ENCODE measurements at places on chromosomes 6 and 20. TPM values are rescaled to one million over a fixed set of nuclear protein-coding genes. Genes with fewer than 3 reads are reported as not detected.
A peak's percentile ranks its signal among the peaks of the same experiment; 100 is the strongest.

- peak; percentile 90 for DNase-seq
These were observed 453 bp downstream of the KCNQ5 start for GRCh38 chr6:72622094-72622940.

The YWHAB gene
- 201 TPM for total RNA-seq

DNA sequence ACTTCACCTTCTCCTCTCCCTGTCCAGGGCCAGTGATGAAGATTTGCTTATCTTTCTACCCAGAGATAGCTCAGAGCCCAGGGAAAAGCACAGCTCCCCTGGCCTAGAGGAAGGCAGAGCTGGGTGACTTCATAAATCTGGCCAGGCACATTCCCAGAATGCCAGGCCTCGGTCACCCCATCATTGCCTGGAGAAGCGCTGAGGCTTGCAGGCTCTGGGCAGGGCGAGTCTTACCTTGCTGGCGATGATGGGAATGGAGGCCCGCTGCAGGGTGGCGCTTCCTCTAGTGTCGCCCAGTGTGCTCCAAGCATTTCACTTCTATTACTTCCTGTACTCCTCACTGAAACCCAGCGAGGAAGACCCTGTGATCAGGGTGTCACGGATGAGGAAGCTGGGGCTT, 60.1 kb downstream of the DAAM2 start:
- DNase-seq, result no peak

DNA sequence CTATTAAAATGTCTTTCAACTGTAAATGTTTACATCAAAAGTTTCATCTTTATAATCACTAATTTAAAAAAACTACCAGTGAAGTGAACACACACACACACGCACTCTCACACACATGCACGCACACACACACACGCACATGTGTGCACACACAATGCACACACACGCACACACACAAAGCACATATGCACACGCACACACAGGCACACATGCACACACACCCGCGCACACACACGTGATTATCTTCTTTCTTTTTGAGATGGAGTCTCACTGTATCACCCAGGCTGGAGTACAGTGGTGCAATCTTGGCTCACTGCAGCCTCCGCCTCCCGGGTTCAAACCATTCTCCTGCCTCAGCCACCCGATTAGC, 80.0 kb upstream of the FRMD1 start:
- DNase-seq, result peak; percentile 20

- DNase-seq, result no peak
These were observed 41.3 kb upstream of the NAA20 start for GRCh38 chr20:19975901-19976300.

The TBPL1 gene
- total RNA-seq, result 28.1 TPM

GRCh38 chr6:47859175-47859574, 77.3 kb downstream of the OPN5 start:
- DNase-seq, result no peak

DNA sequence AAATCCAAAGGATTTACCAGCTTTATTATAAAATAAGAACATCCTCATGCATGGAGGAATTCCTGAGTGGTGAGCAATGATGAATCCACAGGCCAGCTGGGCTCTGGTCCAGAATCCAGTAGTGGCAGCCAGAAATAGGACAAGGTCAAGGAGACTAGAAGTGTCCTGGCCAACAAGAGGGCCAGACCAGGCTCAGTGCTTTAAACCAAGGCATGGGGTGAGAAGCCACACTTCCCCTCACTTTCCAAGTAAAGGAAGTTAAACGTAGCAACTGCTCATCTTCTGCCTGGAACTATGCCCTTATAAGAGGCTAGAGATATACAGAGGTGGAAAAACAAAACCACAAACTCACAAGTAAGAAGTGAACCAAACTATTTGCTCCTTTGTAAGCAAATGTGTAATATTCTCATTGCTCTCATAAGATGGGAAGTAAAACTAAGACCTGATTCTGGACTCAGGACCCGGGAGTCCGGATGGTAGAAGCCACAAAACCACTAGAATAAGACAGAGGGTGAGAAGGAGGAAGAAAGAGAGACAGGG, 253.2 kb downstream of the UST start:
- DNase-seq, result no peak

DNA sequence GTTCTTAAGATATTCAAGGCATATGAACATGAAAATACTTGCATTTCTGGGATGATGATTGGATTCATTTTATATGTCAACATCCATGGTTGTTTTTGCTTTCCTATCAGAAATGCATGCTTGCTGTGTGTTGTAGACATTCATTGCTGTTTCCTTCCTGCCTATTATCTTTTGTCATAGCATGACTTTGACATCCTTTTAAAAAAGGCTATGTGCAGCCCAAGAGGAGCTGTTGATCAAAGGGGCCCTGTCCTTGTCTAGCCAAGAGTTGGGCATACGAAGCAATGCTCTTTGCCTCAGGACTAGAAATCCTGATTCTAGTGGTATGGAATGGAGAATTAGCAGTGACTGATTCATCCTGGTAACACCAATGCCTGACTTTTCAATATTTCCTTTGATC, 143.1 kb downstream of the RNF144B start:
- no peak for DNase-seq

- no peak for DNase-seq
These were observed 92.9 kb upstream of the TOX2 start for GRCh38 chr20:43821795-43822194.

DNA sequence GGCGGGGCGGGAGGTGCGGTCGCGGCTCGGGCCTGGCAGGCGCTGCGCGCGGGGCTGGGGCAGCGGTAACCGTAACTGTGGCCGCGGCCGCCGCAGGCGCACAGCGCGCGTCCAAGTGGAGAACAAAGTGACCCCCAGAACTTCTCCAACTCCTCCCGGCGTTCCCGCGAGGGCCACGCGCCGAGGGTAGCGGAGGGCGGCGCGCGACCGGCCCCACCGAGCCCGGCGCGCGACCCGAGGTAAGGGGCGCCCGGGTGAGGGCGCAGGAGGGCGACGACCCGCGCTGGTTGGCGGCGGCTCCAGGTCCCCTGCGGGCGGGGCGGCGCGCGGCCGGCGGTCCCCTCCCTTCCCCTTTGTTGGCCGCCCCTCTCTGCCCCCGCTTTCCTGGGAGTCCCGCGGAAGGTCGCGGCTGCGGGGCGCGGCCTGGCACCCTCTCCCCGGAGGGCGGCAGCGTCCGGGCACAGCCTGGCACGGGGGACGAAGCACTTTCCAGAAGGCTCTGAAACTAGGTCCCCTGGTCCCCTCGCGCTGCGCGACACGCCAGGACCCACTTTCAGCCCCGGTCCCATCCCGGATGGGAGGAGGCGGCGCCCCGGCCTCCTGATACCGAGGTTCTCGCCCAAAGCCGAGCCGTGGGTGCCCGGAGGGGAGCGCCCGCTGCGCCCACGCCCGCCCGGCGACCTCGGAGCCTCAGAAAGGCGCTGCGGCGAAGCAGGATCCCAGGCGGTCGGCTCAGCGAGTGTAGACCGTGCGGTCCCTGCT, at the start of gene TIAM2:
TSS of gene TIAM2 (plus strand) at position 62 of the 762 bp plus-strand sequence. CDS start 133,909 bp downstream, outside the sequence.
- no peak for DNase-seq

GRCh38 chr6:129646642-129647041, 63.3 kb downstream of the ARHGAP18 start:
- no peak for DNase-seq

DNA sequence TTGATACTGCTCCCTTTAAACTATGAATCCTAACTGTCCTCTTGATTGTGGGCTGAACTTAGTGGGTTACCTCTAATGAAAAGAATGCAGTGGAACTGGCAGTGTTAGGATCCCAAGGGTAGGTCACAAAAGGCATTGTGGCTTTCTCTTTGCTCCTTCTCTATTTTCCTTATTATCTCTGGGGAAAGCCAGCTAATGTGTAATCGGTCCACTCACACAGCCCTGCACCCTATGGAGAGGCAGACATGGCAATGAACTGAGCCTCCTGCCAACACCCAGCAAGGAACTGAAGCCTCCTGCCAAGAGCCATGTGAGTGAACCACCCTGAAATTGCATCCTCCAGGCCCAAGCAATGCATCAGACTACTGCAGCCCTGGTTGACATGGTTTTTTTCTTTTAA, 24.6 kb upstream of the ZNF133 start:
- DNase-seq, result no peak

The RNF217 gene
- total RNA-seq, result 54.6 TPM

DNA sequence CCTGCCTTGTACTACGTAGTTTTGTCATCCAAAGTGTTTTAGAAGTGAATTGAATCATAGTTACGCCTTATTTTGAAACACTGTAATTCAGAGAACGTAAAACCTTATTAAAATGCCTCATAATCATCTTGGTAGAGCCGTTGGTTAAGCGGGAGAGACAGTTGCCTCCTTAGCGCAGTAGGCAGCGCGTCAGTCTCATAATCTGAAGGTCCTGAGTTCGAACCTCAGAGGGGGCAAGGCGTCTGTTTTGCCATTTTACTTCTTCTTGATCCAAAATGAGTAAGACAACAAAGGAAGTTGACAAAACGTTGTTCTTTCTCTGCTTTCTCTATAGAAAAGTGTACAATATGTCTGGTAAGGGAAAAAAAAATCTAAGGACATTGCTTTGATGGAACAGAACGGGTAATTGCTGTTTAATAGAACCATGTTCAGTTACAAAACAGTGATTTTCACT, 20.7 kb upstream of the TRIM27 start:
- no peak for DNase-seq

DNA sequence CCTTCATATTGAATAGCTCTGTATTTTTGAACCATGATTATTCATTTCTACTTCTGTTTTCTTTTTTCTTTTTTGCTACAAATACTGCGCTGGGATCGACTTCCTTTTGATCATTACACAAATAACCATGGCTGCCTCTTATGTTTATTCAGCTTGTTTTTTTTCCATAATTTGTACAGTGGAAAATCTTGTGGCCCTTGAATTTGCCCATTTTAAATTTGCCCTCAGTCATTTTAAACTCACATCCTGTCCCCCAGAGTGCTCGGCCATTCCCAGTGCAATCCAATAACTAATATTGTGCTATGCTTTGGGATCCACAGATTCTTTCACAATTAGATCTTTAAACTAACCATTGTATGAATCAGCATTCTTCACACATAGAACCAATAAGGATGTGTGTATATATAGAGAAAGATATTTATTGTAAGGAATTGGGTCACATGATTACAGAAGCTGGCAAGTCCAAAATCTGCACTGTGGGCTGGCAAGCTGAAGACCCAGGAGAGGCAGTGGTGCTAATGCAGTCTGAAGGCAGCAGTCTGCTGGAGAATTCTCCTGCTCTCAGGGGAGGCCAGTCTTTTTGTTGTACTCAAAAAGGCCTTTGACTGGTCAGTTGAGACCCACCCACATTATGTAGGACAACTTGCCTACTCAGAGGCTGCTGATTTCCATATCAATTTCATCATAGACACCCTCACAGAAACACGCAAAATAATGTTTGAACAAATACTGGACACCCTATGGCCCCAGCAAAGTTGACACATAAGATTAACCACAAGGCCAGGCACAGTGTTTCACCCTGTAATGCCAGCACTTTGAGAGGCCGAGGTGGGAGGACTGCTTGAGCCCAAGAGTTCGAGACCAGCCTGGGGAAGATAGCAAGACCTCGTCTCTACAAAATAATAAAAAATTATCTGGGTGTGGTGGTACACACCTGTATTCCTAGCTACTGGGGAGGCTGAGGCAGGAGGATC, 147.1 kb downstream of the MTHFD1L start:
- DNase-seq, result no peak

The CPNE5 gene
- total RNA-seq, result not detected

GRCh38 chr6:54519161-54519560, 210.9 kb downstream of the TINAG start:
- no peak for DNase-seq

- no peak for DNase-seq
These were observed 24.6 kb upstream of the BMP7 start for GRCh38 chr20:57291003-57291402.

DNA sequence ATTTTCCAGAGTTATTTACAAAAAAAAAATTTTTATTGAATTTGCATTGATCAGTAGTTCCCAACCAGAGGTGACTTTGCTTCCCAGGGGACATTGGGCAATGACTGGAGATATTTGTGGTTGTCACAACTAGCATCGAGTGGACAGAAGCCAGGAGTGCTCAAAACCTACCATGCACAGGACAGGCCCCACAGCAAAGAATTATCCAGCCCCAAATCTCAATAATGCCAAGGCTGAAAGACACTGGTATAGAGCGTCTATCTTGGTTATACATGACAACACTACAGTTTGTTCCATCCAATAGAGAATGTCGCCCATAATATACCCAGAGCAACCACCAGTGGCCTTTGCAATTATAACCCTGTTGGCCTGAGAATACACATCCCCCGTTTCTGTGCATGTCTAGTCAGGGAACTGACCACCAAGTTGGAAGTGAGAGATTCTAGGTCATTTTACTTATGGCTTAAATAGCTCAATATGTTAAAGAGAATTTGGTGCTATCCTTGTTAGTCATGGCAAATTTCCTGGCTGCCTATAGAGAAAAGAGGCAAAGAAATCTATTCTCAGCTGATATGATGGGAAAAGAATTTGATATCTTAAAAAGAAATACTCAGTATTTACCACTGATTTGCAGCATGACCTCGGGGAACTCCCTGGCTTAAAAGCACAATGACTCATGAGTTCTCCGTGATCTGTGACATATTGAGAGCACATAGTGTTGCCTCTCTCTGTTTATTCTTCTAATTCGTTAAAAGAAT, 76.0 kb upstream of the ADTRP start:
- DNase-seq, result no peak

- peak; percentile 59 for DNase-seq
These were observed 1.2 kb upstream of the HMGA1 start for GRCh38 chr6:34235307-34236130.

DNA sequence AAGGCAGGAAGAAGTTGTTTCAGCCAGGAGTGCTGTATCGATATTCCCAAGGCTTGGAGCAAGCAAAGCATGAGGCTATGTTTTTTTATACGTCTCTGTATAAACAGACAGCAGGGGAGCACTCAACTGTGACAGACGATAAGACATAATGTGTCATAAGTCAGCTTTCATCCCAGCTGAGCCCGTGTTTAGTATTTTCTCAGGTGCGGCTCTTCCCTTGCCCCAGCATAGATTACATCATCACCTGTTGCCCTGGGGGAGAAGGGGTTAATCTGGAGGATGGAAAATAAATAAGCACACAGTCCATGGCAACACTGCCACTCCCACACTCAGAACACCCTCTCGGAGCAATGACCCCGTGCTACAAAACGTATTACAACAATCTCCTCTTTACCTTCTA, 22.1 kb upstream of the KCNK5 start:
- DNase-seq, result no peak

DNA sequence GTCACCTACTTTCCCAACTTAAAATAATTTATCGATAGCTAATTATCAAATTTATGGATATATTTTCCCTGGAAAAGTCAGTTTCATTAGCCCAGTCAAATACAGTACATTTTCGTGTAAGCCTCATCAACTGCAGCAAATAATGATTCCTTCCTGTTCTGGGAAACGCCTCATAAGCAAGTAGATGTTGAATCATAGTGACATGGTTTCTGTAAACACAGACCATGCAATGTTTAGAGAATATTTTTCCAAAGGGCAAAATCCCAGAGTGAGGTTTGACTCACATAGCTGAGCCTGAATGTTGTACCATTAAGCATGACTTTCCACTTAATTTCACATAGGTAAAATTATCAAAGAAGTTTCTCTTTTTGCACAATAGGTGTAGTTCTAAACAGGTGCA, 16.7 kb upstream of the VNN1 start:
- DNase-seq, result no peak

DNA sequence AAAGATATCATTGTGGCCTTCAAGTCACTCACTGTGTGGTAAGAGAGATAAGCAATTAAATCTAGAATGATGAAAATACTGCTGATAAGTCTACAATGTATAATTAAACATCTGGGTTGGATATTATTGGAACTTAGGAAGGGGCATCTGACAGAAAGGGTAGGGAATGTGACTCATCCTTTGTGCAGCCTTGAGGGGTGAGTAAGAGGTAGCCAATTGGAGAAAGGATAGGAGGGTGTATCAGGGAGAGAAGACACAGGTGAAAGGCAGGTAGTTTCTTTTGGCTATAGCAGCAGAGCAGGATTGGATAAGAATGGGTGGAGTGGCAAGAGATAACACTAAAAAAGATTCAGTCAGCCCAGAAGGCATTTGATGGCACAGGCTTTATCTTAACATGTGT, 182.0 kb downstream of the COL21A1 start:
- no peak for DNase-seq
